ENCODE measurements at places on chromosomes 12 and 14. TPM values are rescaled to one million over a fixed set of nuclear protein-coding genes. Genes with fewer than 3 reads are reported as not detected.

The GPR65 gene
- polyA plus RNA-seq = 1.2 TPM

DNA sequence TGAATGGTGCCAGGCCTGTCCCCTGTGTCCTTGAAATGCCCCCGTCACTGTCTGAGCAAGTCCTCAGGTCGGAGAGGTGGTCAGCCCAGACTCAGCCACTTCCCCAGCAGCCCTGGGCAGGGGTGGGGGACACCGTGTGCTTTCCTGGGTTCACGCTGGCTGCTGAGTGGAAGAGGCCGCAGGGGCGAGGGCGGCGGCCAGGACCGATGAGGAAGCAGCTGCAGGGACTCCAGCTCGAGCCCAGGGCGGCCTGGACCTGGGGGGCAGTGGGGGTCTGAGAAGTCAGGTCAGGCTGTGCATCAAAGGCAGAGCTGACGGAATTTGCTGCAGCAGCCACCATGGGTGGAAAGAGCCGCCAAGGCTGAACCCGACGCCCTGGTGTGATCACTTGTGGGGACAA is 28.4 kb downstream of the NOC4L start:
- DNase-seq = no peak

The DNM1L gene
- 88.0 TPM for polyA plus RNA-seq

- no peak for DNase-seq
Measured at GRCh38 chr12:82688596-82688995, 1.9 kb downstream of the TMTC2 start.

GRCh38 chr12:3145033-3145432 is 67.9 kb downstream of the TSPAN9 start:
- no peak for DNase-seq

The GRIP1 gene
- 6.7 TPM for polyA plus RNA-seq

The OAS1 gene
- polyA plus RNA-seq = 26.9 TPM

DNA sequence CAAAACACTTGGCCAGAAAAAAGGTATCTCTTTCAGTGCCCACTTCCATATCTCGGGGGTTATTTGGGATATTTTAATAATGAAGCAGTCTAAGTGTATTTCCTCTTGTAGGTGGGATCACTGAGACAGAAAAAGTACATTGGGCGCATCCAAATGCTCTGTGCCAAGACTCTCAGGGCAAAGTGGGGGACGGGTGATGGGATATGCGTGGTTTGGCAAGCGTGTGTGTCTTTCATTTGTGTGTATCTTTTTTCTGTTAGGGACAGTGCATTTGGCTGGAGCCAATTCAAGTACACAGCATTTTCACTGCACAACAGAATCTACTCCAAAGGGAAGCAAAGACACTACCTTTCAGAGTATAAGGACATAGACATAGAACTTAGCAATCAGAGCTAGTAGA is 29.3 kb downstream of the SSPN start:
- no peak for DNase-seq

- no peak for DNase-seq
Measured at GRCh38 chr12:27220055-27220987, 23.8 kb upstream of the STK38L start.

DNA sequence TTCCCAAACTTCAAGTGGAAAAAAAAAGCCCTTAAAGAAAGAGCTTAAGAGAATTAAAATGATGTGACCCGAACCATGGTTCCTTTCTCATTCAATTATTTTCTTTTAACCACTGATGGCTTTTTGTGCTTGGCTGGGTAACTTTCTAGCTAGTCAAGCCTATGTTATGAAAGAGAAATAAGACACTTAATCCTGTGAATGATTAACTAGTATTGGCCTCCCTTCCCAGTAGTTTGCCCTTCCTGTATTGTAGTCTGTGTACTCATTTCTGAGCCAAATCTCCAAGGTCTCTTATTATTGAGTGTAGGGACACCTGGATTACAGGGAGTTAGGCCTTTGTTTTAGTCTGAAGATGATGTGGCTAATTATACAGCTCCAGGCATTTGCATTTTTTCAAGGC is 353.0 kb downstream of the RAD51B start:
- DNase-seq = peak; percentile 74

The NUP37 gene
- polyA plus RNA-seq = 27.2 TPM

- no peak for DNase-seq
Measured at GRCh38 chr12:53651737-53652136, 24.1 kb downstream of the ATP5MC2 start.

DNA sequence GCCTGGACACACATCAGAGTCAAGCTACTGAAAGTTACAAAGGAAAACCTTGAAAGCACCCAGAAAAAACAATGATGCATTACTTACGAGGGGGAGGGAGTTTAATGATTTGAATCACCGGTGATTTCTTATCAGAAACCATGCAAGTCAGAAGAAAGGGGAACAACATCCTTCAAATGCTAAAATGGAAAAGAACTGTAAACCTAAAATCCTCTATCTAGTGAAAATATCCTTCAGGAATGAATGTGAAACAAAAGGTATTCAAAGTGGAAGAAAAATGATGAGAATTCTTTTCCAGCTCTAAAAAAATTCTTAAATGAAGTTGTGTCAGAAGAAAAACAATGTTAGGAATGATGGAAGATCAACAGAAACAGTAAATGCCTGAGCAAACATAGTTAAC is 16.8 kb downstream of the SCAF11 start:
- DNase-seq = no peak

The GARIN6 gene
- not detected for polyA plus RNA-seq

The GPR84 gene
- 0.16 TPM for polyA plus RNA-seq

Data from large intestine (tissue), 12 donors.